ENCODE measurements at places on chromosomes 3 and 15.

- no peak for DNase-seq
Observed at GRCh38 chr3:71102111-71102983, 481.2 kb downstream of the FOXP1 start.

DNA sequence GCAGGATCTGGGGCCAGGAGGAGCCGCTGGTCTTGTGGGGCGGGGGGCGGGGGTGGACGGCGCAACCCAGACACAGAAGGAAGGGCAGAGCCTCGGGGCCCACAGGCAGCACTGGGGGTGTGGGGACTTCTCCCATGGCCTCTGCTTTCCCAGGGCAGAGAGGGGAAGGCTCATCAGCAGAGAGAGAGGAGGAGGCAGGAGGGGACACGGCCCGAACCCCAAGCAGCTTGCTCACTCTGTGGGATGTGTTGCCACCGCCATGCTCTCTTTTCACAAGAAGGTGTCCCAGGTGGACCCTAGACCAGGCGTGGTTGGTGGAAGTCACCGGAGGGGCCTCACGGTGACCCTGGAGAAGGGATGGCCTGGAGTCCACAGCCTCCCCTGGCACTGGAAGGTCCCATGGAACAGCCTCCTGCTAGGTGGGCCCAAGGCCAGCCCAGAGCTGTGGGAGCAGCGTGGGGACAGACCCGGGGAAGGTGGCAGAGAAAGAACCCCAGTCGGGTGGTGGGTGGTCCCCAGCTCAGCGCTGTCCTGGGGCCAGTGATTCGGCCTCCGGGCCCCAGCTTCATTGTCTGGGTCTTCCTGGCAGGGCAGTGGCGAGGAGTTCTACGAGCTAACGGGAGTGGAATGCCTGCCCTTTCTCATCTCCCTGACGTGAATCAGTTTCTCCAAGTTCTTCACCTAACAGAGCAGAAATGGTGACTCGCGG lies 46.8 kb upstream of the PCSK6 start:
- DNase-seq = no peak

DNA sequence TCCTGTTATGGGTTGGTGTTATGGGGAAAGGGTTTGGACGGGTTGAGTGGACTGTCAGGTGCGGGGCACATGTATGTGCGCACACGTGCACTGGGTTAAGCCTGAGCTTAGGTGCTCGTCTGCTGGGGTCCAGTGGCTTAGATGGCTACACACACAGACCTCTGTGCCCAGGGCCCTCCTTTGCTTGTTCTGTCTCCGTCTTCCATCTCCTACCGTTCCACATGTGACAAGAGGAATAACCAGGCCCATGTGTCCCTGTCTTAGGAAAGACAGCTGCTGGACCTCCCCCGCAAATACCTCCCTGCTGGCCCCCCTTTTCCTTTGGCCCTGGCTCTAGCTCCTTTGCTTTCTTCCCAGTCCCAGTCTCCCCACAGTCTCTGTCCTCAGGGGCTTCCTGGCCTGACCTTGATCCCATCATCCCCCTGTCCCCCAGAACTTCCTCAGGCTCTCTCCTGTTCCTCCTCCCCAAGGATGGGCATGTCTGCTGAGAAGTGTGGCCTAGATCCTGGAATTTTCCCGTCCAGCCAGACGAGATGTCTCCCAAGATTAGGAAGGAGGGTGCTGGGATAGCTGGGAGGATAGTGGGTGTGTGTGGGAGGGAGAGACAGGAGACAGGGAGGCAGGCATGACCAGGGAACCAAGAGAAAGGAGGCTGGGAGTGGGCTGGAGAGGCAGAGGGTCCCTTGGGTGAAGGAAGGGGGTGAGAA lies 797 bp upstream of the THPO start:
- DNase-seq = no peak

GRCh38 chr15:90986790-90987507 lies 7.4 kb downstream of the PRC1 start:
- no peak for DNase-seq

DNA sequence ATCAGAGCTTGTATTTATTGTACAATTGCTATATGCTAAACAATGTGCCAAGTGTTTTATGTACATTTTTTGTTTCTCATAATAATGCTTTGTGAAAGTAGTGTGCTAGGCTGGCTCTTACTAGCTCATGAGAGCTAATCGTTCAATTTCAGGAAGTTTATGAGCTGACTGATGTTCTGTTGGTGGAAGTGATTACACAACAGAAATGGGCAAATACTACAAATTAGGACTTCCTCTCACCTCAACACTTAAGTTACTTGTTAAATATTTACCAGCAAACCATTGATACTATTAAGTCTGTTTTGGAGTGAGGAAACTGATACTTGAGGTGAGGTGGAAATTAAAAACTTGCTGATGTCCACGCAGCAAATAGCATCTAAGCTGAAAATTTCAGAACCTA lies 32.3 kb downstream of the SLC9C1 start:
- no peak for DNase-seq

GRCh38 chr15:37733628-37734027 lies 200.8 kb upstream of the TMCO5A start:
- no peak for DNase-seq

GRCh38 chr3:11591391-11592282 lies 52.1 kb downstream of the VGLL4 start:
- no peak for DNase-seq

DNA sequence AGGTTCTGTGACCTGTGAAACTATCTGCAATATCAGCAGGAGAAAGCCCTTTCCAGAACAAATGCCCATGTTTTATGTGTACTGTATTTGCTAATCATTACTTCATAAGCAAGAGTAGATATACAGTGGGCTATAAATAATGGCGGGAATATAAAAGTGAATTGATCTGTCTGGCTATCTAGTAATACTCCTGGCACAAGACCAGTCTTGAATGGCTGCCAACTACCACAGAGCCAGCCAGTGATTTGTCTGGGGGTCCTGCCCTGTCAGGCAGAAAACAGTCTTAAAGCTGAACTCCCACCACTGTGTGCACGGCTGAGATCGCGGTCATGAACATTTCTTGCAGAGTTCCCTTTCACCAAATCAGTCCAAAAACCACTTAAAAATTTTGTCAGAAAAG lies 176.3 kb downstream of the MEIS2 start:
- no peak for DNase-seq

- no peak for DNase-seq
Observed at GRCh38 chr15:91255670-91256192, 155.7 kb downstream of the SV2B start.

DNA sequence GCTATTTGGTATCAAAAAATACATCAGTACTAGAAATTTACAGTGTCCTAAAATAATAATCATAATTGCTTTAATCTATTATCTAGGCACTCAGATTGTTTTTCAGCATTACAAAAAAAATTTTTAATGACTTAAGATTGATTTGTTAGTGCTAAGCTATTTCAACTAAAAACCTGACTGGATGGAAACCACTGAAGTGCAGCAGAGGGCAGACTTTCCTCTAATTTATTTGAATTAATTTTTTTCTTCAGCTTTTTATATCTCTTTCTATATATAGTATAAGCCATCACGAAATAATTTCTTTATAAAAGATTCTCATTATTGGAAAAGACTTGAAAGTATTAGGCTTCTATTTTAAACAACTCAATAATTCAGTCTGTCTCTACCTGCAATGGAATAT lies 131.4 kb downstream of the IQCH start:
- no peak for DNase-seq

DNA sequence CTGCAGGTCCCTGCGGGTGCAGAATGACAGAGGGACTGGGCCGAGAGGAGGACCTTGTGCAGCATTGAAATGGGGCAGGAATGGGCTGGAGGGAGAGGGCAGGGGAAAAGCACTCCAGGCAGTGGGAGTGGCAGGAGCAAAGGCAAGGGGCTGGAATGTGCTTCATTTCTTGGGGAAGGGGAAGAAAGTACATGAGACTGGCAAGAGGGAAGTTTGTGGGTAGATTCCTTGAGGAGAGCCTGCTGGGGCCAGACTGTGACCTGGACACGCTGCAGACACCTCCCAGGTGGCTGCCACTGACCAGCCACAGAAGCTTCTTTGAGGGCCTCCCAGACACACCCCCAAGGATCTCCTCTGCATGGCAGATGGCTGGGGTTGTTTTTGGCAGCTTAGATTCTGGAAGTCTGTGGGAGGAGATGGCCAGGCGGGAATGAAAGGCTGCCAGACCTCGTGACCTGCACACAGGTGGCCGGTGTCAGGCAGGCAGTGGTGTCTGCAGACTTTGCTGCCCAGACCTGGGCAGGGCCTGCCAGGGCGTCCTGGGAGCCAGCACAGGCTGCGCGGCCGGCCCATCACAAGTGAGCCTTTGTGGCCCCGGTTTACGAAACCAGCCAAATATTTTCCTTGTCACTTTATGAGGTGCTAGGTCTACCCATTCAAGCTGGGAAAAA lies 53.1 kb downstream of the SPSB4 start:
- no peak for DNase-seq

DNA sequence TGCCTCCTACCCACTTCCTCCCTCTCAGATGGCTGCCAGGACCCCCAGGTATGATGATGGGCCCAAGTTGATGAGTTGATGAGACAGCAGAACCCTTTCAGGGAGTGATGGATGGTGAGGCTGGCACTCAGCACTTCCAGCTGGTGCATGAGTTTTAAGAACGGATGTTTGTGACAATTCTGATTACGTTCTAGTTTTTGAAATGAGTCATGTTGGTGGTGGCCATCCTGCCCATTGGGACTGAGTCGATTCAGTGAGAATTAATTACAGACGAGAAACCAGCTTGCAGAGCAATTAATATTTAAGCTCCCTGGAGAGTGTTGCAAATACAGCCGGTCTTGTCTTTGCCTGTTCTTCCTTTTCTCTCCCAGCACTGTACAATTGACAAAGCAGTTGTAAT lies 56.9 kb upstream of the NR2C2 start:
- peak; percentile 16 for DNase-seq

DNA sequence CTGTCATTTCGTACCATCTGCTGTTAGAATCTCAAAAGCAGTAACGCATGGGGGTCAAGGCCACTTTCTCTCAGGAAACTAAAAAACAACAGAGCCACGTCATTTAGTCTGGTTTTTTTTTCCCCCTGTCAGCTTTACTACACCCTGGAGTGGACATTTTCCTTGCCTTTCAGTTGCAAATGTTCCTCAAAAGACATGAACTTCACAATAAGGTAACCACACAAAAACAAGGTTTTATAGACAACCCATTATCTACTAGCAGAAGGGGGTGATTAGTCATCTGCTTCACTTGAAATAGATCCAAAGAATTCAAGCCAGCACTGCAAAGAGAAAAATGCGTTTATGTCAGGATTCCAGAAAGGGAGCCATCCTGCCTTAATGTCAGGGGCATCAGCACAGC lies 171.8 kb upstream of the CDIN1 start:
- no peak for DNase-seq

GRCh38 chr3:173719585-173719984 lies 322.0 kb downstream of the NLGN1 start:
- DNase-seq = no peak

All from activated CD4-positive, alpha-beta T cell treated with anti-CD3 and anti-CD28 coated beads, Interleukin-2, amount 10 ng/mL, durations not matched to agents 7 days and 5 days (primary cell).